Iris pigment epithelial cell (primary cell): ENCODE measurements at places on chromosomes 12 and 14.

DNA sequence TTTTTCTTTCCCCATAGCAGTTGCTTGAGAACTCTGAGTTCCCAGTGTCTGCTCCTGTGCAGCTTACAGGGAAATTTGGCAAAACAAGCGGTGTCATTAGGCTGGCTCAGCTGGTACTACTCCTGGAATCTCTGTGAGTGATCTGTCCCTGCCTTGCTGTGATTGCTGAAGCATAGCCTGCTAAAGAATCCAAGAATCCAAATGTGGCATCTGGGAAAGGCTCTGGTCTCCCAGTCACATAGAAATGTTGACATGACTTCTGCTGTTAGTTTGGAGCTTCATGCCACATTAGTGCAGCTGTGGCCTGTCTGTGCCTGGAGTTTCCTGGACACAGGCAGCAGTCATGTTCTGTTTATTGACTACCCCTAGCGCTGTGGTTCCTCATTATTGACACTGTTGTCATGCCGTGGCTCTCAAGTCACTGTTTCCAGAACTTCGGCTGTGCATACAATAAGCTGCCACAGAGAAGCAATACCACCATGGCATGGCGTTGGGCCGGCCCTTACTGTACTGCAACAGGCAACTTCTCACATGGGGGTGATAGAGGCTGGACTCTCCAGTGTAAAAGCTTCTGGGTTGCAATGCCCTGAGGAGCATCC, 166.8 kb downstream of the MYRFL start:
- DNase-seq: no peak

DNA sequence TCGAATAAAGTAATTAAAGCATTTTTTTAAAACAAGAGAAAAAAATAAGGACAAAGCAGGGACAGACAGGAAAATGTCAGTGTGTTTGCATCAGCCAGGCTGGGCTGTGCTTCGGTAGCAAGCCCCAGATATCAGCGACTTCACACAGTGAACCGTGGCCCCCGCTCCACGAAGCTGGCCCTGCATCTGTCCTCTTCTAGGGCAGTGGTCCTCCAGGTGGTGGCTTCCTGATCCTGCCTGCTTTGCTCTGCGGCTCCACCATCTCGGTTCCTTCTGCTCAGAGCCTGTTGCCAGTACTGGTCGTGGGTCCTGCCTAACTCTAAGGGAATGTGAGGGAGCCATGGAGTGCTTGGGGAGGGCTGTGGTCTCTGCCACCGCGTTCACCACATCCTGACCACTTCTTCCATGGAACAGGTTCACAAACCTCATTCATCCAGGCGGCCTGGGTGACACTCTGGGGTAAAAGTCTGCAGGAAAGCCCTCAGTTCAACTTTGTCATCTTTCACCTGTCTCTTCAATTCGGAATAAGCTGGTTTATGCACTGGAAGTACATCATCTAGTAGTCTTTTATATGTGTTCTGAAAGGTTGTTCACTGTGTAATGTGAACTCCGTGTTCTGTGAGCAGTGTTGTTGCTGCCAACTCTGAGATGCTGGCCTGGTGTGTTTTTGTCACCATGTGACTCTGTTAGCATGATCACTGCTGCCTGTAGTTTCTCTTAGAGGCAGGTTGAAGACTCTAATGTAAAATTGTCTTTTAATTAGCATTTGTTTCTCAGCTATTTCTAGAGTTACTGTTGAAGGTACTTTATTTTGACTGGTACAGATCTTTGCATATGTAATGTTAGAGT, 47.9 kb downstream of the ANKRD9 start:
- DNase-seq: no peak

- peak; percentile 48 for DNase-seq
Observed at GRCh38 chr14:26200687-26201086, 397.1 kb downstream of the NOVA1 start.

GRCh38 chr12:127925971-127926370, 341.0 kb upstream of the TMEM132C start:
- peak; percentile 38 for DNase-seq

GRCh38 chr12:89706551-89706950, 2.1 kb downstream of the ATP2B1 start:
- DNase-seq: no peak

DNA sequence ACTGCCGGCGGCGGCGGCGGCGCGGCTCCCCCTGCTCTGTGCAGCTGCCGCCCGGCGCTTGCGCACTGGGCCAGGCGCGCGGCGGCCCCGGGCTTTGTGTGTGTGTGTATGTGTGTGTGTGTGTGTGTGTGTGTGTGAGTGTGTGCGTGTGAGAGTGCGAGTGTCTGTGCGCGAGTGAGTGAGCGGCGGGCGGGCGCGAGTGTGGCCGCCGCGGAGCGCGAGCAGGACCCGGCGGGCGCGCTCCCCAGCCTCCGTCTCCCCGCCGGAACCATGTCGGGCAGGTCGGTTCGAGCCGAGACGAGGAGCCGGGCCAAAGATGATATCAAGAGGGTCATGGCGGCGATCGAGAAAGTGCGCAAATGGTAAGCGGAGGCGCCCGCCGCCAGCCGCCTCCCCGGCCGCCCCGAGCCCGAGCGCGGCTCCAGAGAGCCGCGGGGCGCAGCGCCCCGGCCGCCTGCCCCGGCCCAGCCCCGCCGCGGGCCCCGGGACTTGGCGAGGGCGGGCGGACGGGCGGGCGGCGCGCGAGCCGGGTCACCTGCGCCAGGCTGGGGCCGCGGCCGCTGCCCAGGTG, at the start of gene BCL7A:
BCL7A (plus strand) TSS at position 63 of the 571 bp plus-strand sequence; CDS start at position 271, 208 bp downstream.
- peak; percentile 75 for DNase-seq

DNA sequence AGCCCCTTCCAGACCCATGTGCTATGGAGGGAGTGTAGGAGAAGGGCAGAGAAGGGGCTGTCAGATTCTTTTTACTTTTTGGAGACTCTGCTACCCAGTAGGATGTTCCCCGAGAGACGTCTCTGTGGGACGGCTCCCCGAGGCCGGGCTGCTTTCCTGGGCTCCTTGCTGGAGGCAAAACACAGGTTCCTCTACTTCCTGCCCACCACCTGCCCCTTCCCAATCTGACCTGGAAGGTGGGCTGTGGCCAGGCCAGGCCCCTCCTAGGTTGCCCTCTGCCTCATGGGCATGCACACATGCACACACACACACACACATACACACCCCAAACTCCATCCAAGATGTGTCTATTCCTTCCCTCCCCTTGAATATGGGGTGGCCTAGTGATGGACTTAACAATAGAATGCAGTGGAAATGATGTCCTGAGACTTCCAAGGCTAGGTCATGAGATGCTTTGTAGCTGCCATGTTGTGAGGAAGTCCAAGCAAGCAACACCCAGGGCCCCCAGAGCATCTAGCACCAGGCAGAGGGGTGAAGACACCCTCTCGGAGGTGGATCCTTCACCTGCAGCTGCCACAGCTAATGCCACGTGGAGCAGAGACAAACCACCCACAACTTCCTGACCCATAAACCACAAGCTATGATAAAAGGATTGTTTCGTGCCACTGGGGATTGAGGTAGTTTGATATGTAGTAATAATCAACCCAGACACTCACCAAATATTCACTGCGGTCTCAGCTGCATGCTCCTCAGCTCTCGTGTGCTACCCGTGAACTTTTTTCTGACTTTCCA, 1.6 kb upstream of the ASB2 start:
- no peak for DNase-seq

DNA sequence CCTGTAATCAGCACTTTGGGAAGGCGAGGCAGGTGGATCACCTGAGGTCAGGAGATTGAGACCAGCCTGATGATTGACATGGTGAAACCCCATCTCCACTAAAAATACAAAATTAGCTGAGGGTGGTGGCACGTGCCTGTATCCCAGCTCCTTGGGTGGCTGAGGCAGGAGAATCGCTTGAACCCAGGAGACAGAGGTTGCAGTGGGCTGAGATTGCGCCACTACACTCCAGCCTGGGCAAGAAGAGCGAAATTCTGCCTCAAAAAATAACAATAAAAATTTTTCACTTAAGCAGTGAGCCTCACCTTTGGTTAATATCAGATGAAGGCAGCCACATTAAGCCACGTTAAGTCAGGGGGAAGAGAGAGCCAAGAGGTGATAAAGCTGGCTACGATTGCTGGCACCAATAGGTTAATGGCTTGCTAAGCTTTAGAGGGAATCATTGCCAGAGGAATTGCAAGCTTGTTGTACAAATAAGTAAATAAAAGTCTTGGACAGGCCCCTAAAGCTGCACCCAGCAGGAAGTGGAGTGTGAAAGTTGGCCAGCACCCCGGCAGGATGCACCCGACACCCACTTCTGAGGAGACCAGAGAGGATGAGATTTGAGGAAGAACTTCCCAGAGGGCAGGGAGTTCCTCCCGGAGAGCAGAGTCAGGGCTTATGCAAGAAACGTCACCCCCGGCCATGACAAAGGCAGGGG, 41.3 kb upstream of the TESC start:
- no peak for DNase-seq

DNA sequence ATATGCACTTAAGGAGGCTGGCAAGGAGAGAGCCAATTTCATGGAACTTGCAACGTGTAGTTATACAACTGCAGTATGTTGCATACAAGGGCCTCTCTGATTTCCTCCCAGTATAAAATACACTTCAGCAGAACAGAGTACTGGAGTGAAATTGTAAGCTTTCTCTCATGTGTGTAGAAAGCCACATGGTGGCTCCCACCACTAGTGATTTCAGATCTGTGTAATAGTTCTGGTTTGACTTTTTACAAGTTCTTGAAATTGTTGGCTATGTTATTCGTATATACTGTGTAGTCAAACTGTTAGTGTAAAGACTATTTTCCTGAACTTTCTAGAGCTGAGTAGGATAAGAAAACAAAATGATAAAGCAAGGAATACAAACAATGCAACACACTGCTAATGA, 16.4 kb upstream of the LMO3 start:
- no peak for DNase-seq

DNA sequence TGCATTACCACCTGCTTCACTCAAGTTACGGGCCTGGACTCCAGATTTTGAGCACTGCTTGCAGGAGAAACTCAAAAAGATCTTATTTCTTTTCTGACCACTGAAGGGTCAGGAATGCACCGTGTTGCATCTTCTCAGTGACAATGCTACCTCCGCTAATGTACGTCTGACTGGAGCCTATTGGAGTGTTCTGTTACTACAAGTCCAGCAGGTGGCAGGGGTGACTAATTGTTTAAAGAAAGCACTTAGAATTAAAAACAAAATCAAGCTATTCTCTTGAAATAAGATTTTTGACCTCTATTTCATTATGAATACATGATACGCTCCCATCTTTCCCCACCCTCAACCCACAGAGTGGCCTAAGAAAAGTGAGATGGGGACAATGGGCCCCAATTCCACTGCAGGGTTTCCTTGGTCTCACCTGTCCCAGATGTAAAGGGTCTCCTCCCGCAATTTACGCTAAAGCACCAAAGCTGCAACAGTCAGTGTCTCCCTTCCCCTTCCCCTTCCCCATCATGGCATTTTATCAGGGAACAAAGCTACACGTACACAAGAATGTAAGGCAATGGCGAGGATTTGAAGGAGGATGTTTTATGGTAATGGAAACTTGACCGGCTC, 2.2 kb downstream of the TBPL2 start:
- peak; percentile 73 for DNase-seq

DNA sequence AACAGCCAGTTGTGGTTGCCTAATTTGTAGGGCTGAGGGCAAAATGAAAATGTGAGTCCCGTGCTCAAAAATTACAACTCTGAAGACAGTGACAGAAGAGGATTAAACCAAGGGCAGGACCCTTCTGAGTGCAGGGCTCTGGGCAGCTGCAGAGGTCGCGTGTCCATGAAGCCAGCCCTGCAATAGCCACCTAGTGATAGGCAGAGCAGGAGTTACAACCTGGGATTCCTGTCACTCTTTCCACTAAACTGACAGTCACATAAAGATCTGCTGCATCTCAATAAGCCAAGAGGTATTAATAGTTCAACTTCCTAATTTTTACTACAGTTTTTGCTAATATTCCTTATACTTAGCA, 94.1 kb downstream of the SLC2A13 start:
- DNase-seq: no peak

DNA sequence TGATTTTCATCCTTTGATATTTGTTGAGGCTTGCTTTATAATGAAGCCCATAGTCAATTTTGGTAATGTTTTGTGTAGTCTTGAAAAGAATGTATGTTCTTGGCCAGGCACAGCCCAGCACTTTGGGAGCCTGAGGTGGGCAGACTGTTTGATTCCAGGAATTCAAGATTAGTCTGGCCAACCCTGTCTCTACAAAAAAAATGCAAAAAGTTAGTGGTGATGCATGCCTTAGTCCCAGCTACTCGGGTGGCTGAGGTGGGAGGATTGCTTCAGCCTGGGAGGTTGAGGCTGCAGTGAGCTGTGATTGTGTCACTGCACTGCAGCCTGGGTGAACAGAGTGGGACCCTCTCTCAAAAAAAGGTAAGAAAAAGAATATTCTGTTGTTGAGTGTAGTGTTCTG, 10.8 kb downstream of the ETNK1 start:
- DNase-seq: peak; percentile 50

GRCh38 chr12:79121486-79121885, 256.9 kb downstream of the SYT1 start:
- peak; percentile 13 for DNase-seq

DNA sequence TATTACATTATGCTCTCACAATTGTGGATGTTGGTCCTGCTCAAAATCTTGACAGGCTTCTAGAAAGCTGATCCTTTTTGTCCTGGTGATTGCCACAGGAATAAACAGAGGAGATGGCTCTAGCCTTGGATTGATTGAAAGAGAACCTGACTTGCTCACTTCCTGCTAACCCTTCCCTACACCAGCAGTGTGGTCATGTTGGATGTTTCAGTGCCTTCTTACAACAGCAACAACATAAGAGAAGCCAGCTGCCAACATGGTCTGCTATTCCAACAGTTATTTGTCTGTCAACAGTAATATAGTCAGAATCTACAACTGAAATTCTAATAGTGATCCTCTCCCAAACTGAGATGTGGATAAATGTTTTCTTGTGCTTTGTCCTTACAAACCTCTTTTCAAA, 311.6 kb upstream of the DIO2 start:
- DNase-seq: peak; percentile 52

DNA sequence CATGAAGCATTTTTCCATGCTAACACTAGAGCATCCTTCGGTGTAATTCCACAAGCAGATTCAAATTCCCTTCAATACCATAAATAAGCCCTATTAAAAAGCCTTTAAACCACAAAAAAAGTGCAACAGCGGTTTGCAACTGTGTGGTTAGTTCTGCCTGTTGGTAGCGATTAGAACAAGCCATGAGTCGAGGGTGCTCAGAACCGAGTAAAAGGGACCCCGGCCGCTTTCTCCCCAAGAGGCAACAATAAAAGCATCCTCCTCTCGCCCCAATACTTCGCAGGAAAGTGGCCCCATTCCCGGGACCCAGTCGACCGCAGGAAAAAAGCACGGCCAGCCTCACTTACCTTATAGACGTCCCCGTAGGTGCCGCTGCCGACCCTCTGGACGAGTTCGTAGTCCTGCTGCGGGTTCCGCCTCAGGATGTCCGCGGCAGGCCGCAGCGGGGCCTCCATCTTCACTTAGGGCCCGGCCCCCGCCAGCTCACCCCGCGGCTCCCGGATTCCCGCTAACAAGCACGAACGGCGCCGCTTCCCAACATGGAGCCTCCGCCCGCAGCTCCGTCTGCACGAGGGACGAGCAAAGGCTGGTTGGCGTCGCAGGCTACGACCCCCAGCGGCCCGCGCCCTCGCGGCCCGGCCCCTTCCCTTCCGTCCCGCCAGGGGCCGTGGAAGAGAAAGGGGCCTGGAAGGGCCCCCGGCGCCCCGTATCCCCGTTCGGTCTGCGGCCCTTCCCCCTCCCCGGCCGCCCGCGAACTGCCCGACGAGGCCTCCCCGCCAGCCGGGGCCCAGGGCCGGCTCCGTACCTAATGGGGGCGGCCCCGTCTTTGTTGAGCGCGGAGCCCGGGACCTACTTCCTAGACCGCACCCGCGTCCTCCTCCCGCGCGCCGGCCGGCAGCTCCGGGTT, 521 bp downstream of the MAP4K5 start:
- peak; percentile 44 for DNase-seq
